Inflammatory macrophage treated with lipopolysaccharide for 4 hours (primary cell): ENCODE measurements at places on chromosomes 13 and 19.
A peak's percentile ranks its signal among the peaks of the same experiment; 100 is the strongest.

GRCh38 chr19:3188627-3189596 lies 3.2 kb downstream of the NCLN start:
- DNase-seq, result no peak

DNA sequence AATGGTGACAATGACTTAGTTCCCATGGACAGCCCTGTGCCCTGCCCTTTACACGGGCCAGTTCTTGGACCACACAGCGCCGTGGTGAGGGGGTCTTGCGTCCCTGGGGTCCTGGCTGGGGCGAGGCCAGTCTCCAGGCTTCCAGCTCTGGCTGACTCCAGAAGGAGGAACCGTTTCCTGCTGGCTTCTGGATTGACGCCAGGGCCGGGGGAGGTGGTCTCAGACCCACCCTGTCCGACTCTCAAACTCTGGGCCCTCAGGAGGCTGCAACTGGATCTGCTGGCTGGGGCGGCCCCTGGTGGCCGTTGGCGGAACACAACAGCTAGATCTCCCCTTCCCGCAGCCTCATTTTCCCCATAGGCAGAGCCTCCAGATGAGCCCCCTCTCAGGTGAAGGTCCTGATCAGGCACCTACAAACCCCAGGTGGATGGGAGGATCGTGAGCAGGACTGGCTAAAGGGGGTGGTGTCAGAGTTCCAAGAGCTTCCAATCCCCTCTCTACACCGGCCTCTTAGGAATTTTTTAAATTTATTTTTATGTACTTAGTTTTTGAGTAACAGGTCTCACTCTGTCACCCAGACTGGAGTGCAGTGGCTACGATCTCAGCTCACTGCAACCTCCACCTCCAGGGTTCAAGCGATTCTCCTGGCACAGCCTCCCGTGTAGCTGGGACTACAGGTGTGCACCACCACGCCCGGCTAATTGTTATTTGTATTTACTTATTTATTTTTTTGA lies 8.0 kb downstream of the CCDC194 start:
- peak; percentile 38 for DNase-seq

DNA sequence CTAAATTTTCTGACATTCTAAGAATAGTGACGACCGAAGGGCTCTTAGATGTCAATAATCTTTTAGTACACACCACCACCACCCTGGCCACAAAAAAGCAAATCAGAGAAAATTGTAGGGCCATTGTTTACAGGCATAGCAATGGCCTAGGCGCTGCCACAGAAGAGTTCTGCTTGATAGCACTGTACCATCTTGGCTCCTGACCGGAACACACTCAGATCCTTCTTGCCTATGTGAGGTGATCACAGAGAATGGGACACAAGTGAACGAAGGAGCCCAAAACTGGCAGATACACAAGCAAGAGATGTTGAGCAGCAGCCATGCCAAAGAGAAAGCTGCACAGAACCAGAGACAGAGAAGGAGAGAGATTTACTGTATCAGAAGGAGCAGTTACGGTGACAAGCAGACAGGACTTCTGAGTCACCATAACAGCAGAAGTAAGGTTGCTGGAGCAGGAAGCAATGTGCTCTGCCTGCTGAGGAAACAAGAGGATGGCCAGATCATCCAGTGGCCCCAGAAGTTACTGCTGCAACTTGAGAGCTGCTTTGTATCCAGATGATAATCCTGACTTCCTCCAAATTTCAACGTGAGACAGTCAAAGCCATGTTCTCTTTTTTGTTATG lies 105.2 kb downstream of the SLITRK6 start:
- DNase-seq, result peak; percentile 1

DNA sequence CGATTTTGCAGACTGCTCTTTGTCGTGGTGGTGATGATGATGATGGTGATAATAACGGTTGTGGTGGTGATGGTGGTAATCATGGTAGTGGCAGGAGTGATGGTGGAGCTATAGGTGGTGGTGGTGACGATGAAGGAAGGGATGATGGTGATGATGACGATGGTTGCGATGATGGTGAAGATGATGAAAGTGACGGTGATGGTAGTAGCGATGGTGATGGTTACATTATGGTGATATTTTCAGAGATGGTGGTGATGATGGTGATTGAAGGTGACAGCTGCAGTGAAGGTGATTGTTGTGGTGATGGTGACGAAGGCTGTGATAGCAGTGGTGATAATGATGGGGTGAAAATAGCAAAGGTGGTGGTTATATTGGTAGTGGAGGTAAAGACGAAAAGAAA lies 2.1 kb upstream of the ADGRE3 start:
- DNase-seq, result no peak

DNA sequence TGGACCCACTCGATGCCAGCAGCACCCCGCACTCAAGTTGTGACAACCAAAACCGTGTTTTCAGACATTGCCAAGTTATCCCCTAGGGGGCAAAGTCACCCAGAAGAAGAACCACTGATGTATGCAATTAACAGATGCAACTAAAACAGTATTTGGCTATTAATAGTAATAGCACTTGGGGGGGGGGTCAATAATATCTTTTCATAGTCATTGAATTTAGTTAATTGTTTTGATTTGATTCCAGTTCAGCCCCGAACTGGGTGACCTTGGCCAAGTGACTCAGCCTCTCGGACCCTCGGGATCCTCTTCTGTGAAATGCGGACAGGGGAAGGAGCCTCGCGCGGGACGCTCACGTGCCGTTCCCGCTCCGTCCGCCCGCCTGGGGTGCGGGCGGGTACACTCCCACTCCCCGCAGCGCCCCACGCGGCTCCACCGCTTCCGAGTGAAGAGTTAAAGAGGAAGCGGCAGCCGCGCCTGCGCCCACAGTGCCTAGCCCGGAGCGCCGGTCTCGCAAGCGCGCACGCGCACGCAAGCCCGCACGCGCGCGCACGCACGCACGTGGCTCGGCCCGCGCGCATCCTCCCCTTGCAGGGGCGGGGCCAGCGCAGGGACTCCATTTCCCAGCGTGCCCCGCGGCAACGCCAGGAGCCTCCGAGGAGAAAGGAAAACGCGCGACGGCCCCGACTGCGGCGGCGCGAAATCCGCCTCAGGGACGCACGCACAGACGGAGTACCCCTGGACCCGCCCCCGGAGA lies 435 bp upstream of the DAZAP1 start:
- peak; percentile 99 for DNase-seq

- no peak for DNase-seq
These were observed 92.1 kb downstream of the STARD13 start for GRCh38 chr13:33193428-33193974.

GRCh38 chr19:56573914-56574313 lies 6.6 kb downstream of the ZNF470 start:
- DNase-seq, result no peak

DNA sequence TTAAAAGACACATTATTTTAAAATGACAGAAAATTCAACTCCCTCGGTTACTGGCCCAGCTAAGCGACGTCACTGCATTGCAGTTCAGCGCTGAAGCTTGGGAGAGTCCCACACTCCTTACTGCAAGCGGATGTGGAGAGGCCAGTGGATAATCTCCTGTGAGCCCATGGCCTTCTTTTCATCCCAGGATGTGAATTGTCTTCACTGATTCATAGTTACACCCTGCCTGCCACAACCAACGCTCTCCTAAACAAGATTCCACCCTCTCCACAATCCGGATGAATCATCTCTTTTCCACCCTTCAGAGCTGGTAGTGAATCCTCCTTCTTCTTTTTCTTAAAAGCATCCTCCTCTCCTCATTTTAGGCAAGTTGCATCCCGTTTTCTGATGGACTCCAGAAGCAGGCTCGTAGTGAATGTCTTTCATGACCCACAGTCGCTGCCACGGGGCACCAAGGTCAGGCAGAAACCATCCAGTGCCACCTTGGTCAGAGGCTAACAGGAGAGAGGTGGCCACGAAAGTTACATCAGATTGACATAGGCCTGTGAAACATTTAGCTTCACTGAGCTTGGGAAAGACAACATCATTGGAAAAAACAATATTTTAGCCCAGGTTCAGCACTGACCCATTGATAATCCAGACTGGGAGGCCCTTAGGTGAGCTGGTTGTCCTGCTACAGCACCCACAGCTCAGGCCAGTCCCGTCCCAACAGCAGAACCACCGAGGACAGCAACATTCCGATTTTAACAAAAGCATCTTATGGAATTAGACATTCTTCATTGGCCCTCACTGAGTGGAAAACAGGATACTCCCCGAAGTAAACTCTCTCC lies 2.0 kb downstream of the GJB2 start:
- no peak for DNase-seq

- DNase-seq, result no peak
These were observed 43.5 kb upstream of the NPAS1 start for GRCh38 chr19:46975925-46976782.

GRCh38 chr13:83065108-83065507 lies 817.2 kb downstream of the SLITRK1 start:
- no peak for DNase-seq

DNA sequence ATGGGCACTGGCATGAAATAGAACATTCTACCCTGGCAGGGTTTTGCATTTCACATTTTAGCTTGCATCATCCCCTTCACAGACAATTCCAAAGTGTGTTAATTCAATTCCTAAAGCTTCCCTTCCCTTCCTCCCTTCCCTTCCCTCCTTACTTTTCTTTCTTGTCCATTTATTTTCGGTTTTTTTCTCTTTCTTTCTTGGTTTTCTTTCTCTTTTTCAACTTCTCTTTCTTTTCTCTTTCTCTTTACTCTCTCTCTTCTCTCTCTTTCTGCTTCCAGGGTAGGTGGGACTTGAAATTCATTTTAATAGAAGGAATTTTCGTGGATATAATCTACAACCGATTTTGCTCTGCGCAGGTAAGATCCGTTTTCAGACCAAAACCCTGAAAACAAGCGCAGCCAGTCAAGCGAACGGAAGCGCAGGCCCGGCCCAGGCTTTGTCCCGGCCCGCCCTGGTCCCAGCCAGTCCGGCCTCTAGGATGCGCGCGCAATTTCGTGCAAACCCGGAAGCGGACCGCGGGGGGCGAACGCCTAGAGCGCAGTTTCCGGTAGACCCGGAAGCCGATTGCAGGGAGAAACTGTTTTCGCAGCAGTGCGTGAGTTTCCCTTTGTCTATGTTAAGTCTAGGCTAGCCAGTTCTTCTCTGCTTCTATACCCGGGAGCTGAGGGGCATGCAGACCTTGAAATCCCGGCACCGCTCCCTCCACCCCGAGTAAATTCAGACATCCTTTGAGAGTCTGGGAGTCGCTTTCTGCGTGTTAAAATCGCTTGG lies at the start of gene ZNF528:
ZNF528 (plus strand) TSS at position 540 of the 771 bp plus-strand sequence. CDS start 4,165 bp downstream, outside the sequence.
- DNase-seq, result peak; percentile 95

- DNase-seq, result no peak
These were observed at the start of gene GFY for GRCh38 chr19:49425178-49425577. Gene GFY, plus strand, starts transcription at chr19:49425388. Its CDS starts 1,043 bp downstream, at chr19:49426431.

DNA sequence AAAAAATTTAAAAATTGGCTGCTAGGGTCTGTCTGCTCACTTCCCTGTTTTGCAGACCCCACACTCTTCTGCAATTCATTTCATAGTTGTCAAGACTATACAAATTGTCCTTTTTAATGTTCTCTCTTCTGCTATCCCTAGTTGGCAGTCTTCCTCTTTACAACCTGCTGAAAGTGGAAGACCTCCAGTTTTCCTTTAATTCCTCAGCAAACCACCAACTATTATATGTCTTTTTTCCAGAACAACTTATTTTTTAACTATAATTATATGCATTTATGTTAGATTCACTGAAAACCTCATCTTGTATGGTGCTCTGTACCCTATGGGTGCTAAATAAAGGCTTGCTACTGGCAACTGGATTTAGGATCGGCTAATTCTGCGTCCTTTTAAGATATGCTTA lies 1.1 kb upstream of the PHF11 start:
- peak; percentile 27 for DNase-seq

DNA sequence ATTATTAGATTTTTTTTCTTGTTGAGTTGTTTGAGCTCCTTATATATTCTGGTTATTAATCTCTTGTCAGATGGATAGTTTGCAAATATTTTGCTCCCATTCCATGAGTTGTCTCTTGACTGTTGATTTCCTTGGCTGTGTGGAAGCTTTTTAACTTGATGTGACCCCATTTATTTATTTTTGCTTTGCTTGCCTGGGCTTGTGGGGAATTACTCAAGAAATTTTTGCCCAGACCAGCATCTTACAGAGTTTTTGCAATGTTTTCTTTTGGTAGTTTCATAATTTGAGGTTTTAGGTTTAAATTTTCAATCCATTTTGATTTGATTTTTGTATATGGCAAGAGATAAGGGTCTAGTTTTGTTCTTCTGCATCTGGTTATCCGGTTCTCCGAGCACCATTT lies 124.7 kb downstream of the PCCA start:
- DNase-seq, result peak; percentile 8

DNA sequence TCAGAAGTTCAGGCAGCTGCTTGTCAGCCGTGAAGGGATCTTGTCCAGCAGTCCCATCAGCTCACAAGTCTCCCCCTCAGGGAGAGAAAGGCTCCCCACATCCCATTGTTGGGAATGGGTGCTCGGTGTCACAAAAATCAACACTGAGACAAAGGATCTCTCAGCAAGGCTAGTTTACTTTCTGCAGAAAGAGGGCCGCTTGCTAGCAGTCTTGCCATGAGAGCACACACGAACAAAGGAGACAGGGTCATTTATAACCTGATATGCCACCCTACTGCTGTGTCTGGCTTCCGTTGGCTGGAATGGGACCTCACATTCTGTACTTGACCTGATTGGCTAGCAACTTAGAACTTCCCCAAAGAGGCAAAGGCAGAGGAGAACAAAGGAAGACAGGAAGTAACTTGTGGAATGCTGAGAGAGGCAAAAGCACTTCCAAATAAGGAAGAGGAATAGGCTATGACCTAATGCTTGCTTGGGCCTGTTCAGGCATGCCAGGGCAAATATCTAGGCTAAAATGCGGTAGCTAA lies 8.7 kb upstream of the IGFL3 start:
- peak; percentile 53 for DNase-seq

DNA sequence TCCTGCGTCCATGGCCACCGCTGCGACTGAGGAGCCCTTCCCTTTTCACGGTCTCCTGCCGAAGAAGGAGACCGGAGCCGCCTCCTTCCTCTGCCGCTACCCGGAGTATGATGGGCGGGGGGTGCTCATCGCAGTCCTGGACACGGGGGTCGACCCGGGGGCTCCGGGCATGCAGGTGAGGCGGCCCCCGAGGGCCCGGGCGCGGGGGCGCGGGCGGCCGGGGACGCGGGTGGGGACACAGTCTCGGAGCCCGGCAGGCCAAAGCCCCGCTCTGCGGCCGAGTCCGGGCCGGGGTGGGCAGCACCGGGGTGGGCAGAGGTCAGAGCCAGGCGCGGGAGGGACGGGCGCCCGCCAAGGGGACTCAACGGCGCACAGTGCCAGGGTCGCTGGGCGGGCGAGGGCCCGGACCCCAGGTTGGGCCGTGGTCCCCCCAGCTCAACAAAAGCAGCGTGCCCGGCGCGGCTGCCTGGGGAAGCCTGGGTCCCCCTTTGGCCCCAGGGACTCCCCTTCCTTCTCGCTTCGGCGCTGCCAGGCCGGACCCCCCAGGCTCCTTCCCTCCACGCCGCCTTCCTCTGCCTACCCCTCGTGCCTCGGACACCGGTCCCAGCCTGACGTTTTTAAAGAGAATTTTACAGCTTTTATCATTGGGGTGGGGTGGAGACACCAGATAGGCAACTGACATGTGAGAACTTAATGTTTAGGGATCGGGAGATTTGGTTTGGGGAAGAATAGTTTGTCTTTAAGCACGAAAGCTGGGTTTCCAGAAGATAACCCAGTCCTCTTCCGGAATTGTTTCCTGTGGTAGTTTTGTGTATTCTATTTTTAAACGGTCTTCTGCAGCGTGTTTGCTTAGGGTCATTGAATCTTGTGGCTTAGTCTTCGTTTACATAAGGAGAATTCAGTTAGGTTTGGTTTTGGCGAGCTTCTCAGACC lies 509 bp downstream of the TPP2 start:
- peak; percentile 25 for DNase-seq

GRCh38 chr19:11106477-11106876 lies 17.2 kb downstream of the LDLR start:
- no peak for DNase-seq
